ENCODE measurements at places on chromosomes 2 and 18.

- no peak for DNase-seq
Observed at GRCh38 chr2:59690849-59691248, 862.6 kb downstream of the BCL11A start.

DNA sequence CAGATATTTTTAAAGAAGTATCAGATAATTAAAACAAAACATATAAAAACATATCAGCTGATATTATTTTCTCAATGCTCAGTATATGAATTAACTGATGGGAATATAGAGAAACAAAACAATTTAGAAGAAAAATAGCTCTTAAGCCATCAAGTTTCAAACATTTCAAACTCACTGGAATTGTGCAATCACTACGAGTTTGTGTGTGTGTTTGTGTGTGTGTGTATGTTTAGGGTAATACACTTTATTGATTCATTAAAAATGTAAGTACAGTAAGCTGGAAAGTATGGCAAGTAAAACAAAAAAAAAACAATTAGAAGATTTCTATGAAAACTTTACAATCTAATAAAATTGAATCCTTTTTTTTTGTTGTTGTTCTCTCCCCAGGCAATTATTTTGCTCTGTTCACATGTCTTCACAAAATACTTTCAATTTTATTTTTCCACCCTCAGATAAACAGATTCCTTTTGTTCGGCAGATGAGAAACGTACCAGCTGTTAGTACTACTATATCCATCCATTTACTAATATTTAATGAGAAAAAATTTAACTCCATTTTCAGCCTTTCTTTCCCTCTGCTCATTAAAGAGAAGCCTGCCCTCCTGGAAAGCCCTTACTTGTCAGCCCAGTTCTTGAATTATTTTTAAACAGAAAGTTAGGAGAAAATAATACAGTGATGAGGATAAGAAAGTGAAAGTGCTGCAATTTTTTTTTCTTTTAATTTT lies 87.6 kb downstream of the SLC8A1 start:
- peak; percentile 47 for DNase-seq

GRCh38 chr2:222076973-222077690 lies 221.7 kb downstream of the PAX3 start:
- no peak for DNase-seq

- DNase-seq, result no peak
Observed at GRCh38 chr18:26993568-26993967, 128.1 kb upstream of the AQP4 start.

DNA sequence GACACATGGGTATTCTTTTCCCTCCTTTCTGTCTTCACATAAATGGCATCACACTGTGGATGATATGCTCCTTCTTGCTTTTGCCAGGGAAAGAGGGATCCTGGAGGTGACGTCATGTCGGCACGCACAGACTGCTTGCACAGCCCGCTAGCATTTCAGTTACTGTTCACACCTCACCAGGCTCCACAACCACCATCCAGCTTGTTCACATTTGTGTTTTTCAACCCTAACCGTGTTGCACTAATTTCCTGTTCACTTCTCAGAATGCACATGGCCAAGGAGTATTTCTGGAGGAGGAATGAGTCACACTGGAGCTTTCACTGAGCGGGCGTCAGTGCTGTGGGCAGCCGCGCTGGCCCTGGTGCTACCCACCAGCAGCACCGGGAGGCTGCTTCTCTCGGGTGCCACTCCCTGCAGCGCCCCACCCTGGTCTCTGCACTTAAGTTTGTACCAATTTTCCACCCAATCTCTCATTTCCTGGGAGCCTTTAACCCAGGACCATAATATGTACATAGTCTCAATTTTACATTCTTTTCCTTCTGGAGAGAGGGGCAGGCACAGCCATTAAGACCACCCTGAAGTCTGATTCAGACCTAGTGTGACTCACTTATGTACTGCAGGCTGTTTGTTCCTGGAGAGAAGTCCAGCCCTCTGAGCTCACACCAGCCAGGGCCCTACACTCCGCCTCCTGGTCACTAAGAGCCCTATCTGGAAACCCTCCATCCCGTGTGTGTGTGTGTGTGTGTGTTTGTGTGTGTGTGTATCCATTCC lies 65.1 kb downstream of the MBP start:
- no peak for DNase-seq

DNA sequence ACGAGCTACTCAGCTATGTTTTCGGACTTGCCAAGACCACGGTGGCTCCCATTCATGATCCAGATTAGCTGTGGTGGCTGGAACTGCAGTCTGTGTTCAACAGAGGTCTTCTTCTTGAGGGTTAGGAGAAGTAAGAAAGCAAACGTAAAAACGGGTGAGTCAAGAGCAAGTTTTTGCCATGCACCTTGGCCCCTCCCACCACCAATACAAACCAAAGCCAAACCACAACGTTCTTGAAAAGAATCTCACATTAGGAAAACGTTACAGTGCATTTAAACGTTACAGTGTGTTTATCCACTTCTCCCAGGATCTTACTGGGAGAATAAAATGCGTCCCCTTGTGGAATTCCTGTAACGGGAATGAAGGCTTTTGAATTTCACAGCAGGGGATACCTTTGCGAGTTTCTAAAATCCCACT lies 725 bp downstream of the FBXO48 start:
- no peak for DNase-seq

GRCh38 chr18:9946831-9947230 lies 33.0 kb downstream of the VAPA start:
- DNase-seq, result no peak

- no peak for DNase-seq
Observed at GRCh38 chr2:138298900-138299299, 202.7 kb upstream of the SPOPL start.

GRCh38 chr2:231001921-231002320 lies 6.0 kb downstream of the SPATA3 start:
- no peak for DNase-seq
